ENCODE measurements at places on chromosomes 2 and 18.
A peak's percentile ranks its signal among the peaks of the same experiment; 100 is the strongest.

GRCh38 chr2:42161444-42161843 lies 7.7 kb upstream of the EML4 start:
- no peak for DNase-seq

- DNase-seq = peak; percentile 15
Measured at GRCh38 chr18:80245781-80246444, 1.4 kb downstream of the PARD6G start.

- no peak for DNase-seq
Measured at GRCh38 chr2:111227716-111228141, 107.0 kb downstream of the BCL2L11 start.

DNA sequence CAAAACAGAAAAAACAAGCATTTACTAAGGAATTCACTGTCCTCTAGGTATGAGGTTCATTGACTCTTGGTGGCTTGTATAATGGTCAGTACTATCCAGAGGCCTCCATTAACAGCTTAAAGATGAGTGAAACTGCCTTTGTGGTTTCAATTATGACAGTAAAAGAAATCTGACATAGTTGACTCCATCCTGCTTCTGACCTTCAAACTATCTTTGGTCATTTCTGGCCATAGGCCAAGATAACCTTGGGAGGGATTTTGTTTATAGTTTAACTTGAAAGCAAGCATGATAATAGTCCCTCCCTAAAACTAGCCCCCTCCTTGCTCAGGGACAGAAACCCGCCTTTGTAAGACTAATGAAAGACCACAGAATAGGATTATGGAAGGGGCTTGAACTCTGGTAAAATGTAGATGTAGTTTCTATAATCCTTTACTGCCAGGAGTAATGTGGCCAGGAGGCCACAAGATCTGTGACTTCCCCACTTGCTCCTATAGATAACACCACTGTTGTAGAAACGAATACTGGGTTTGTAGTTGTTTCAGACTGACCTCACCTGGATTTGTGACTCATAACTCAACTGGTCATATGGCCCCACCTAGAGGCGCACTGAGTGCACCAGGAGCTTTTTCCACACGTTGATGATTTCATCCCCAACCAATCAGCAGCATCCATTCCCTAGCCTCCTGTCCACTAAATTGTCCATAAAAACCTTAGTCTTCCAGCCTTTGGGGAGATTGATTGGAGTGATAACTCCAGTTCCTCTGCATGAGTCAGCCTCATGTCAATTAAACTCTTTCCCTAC lies 8.6 kb upstream of the PLEKHM3 start:
- DNase-seq = no peak

- DNase-seq = no peak
Measured at GRCh38 chr2:11729362-11730212, 16.8 kb upstream of the LPIN1 start.

- no peak for DNase-seq
Measured at GRCh38 chr2:129262934-129263333, 716.5 kb upstream of the RAB6C start.

DNA sequence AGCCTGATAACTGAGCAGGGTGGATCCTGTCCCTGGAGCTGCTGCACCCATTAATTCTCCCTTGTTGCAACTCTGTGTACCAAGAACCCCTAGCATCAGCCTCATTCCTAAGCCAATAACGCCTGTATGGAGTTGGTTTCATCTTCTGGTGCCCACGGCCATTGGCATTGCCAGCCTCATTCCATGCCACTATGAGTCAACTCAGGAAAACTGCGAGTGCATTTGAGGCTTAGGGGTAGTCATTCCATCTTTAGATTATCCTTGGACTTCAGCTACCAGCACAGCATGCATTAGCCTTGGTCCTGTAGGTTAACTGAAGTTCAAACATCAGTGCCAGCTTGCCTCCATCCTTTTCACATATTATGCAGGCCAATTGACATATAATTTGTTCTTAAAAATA lies 1.4 kb upstream of the TRIM54 start:
- no peak for DNase-seq

GRCh38 chr18:34921811-34922385 lies 119.3 kb upstream of the MAPRE2 start:
- no peak for DNase-seq

DNA sequence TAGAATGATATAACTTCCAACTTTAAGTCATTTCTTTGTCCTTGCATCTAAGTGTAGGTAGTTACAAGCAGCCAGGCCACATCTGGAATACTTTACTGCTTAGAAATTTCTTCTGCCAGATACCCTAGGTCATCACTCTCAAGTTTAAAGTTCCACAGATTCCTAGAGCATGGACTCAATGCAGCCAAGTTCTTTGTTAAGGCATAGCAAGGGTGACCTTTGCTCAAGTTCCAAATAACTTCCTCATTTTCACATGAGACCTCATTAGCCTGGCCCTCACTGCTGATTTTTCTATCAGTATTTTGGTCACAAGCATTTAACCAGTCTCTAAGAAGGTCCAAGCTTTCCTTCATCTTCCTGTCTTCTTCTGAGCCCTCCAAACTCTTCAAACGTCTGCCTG lies 7.8 kb upstream of the UGT1A9 start:
- no peak for DNase-seq

- DNase-seq = no peak
Measured at GRCh38 chr2:101415220-101415619, 27.9 kb upstream of the CREG2 start.

- no peak for DNase-seq
Measured at GRCh38 chr2:236679884-236680860, 110.5 kb downstream of the ACKR3 start.

- DNase-seq = no peak
Measured at GRCh38 chr2:182228073-182228473, 198.8 kb downstream of the PDE1A start.

DNA sequence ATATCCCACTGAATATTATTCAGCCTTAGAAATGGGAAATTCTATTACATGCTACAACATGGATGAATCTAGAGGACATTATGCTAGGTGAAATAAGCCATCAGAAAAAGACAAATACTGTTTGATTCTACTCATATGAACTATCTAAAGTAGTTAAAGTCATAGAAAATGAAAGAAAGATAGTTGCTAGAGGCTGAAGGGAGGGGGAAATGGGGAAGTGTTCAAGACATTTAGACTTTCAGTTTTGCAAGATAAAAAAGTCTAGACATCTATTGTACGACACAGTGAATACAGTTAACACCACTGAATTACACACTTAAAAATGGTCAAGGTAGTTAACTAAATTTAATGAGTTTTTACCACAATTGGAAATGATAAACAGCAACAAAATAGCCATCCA lies 835.9 kb upstream of the CHAC2 start:
- no peak for DNase-seq

DNA sequence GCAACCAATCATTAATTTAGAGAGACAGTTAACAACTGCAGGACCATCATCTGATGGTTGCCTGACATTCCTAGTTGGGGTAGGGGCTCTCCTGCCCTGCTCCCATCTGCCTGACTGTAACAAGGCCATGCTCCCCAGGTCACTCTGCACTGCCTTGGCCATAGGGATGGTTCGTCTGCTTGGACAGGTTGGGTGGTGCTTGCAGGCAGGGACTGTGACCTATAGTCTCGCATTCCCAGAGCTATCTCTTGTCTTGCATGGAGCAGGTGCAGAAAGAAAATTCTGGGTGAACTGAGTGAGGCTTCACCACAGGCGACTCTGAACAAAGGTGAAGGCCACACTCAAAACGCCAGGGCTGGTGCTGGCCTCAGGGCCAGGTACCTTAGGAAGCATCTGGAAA lies 64.7 kb downstream of the EMILIN2 start:
- DNase-seq = no peak

DNA sequence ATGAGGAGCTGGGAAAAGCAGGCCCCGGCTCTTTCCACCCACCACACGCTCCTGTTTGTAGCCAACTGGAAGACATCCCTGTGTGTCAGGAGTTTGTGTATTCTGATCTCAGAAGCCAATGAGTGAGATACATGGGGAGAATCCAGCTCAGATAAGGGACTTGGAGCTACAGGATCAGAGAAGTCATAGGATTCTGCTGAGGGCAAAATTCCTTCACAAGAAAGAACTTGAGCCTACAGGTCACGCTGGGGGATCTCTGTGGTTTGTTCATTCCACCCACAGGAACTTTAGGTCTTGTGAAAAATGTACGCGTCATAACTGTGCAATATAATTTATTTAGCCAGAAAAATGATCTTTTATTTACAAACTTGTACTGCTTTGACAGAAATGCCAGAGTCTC lies 80.1 kb upstream of the SMIM21 start:
- DNase-seq = no peak

- no peak for DNase-seq
Measured at GRCh38 chr2:172113617-172114016, 10.9 kb upstream of the DLX2 start.

DNA sequence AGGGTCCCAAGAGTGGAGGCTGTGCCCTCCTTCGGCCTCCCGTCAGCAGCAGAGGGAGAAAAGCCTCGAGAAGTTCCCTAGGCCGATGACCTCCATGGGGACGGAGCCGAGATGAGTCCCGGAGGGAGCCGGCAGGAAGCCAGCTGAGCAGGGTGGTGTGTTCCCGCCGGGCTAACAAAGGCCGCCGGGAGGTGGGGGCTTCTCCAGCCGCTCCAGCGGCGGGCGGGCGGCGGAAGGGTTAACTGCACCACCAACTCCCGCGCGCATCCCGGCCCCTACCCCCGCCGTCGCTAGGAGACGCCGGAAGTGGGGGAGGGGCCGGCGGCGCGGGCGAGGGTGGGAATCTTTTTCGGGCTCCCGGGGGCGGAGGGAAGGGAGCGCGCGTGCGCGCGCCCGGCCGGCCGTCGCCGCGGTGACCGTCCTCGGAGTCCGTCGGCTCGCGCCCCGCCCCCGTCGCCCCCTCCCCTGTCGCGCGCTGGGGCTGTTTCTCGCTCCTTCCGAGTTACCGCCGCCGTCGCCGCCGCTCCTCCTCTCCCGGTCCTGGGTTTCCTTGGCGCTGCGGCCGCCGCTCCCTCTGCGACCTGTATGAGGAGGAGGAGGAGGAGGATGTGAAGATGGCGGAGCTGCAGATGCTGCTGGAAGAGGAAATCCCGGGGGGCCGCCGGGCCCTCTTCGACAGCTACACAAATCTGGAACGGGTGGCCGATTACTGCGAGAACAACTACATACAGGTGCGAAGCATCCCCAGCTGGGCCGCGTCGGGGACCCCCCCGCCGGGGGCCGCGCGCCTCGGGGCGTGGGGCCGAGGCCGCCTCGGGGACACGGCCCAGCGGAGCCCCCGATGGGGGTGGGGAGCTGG lies at the start of gene ABI2:
TSS of gene ABI2 (plus strand) at position 494 of the 859 bp plus-strand sequence. CDS start at position 615, 121 bp downstream.
- peak; percentile 97 for DNase-seq

DNA sequence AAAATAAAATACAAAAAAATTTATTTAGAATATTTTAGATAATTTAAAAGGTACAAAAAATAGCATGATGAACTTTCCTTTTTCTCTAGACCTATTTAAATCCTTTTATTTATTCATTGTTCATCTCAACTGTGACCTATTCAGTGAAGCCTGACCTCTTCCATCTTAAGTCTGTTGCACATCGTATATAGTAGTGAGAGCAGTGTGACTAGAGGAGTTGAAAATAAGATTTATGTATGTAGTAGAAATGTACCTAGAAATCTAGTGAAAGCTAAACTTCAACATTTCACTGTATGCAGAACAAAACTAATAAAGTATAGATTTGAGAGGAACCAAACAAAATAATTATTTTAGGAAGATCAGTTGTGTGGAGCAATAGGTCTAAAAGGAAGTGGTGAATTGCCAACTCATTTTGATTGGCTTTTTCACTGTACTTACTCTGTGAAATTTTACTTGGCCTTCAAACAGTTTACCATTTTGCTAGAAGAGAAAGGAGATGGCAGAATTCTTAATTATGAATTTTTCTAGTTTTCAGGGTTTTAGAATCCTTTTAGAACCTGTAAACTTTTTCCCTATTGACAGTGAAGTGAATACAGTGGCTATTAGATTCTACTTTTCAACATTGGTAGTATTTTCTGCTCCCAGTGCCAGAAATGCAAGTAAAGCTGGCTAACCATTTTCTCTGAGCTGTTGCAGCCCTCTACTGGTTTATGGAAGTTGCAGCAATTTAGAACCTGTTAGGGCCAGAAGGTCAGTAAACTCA lies 11.0 kb downstream of the ANKRD12 start:
- DNase-seq = peak; percentile 16
